Stimulated activated CD4-positive, alpha-beta T cell treated with anti-CD3 and anti-CD28 coated beads, Interleukin-15, amount 100 ng/mL, for 48 hours (primary cell): ENCODE measurements at places on chromosomes 12 and 14.

DNA sequence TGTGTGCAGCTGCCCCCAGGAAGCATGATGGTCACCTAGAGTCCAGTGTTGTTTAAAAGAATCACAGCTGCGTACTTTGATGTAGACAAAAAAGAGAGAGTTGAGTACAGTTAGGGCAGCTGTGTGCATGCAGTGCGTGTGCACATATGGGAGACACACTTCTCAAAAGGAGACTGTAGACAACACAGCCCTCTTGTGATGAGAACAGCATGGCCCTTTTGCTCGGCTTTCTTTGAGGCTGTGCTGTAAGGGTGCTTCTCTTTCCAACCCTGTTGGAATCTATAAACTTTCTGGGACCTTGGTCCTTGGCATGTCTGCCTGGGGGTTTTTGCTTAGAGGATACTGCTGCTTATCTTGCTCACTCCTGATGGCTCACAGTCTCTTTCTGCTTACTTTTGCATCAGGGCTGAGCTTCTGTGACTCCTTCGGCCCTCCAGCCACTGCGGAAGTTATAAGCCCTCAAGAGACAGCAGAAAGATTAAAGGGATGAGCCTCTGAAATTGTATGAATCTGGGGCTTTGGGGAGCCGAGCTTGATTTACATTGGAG is 102.9 kb downstream of the DYRK2 start:
- no peak for DNase-seq

DNA sequence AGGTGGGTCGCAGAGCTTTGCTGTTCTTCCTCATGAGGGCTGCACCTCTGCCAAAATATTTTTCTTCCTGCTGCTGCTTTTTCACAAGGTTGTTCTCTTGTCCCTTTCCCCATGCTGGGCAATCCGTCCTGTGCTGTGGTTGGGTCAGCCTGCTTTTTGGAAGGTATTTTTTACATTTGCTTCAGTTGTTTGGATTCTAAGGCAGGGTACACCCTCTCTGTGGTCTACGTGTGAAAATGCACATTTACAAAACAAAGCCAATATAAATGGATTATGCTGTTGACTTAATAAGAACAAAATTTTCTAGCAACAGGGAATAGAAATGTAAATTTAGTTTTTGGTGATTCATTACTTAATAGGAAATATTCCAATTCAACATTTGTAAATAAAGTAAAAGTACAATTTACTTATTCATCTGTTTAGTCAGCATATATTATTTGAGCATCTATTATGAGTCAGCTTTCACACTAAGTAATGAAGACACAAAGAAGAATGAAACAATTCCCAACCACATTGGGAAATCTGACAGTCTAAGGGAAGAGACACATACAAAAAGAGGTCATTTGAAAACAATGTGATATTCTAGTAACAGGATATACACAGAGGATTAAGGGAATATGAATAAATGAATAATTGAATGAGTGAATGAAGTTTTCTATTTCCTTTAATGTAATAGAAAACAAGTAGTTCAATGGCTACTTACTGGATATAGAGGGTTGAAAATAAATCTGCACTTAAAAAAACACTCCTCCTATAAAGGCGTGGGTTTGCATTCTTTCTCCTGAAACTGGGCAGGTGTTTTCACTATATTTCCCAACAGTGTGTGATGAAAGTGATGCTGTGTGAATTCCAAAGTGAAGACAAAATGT is 94.6 kb upstream of the PRICKLE1 start:
- DNase-seq = no peak

- no peak for DNase-seq
Observed at GRCh38 chr12:49792976-49793580, 35.1 kb downstream of the NCKAP5L start.

DNA sequence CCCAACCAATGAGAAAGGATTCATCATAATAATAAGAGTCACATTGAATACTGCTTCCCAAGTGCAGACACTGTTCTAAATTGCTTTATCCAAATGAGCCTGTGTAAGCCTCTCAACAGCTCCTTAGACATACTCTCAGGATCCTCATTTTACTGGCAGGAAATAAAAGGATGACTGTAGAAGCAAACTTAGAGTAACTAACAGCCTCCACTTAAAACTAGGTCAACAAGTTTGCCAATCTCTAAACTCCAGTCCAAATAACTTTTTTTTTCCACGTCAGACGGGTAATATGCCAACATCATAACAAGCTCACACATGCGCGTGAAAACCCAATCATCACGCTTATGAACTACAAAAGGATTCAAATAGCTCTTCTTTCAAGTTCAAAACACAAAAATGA is 15.3 kb upstream of the DPF3 start:
- DNase-seq = no peak

DNA sequence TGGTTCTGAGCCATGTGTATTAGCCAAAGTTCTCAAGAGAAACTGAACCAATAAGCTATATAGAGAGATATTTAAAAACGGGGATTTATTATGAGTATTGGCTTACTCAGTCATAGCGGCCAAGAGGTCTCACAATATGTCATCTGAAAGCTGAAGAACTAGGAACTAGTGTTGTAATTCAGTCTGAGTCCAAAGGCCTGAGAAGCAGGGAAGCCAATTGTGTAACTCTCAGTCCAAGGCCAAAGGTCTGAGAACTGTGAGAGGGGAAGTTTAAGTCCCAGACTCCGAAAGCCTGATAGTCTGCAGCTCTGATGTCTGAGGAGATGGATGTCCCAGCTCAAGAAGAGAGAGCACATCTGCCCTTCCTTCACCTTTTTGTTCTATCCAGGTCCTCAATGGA is 344.8 kb upstream of the USP15 start:
- no peak for DNase-seq

DNA sequence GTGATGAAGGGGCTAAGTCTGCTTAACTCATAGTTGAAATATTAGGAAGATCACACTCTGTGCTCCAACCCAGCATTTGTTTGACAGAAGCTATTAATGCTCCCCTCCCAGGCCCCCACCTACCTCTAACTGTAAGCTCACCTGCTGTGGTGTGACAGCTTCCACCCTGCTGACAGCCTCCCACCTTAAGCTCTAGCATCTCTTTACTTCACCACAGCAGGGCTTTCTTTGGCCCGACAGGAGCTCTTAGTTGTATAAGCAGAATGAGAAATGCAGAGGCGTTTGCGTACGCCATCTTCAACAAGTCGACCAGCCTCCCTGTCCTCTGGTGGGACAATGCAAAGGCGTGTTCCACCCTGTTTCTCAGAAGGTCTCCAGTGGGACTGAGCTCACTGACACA is 80.1 kb upstream of the OSBPL8 start:
- DNase-seq = no peak
